Memory B cell (primary cell): ENCODE measurements at places on chromosomes 11 and 22.
A peak's percentile ranks its signal among the peaks of the same experiment; 100 is the strongest.

DNA sequence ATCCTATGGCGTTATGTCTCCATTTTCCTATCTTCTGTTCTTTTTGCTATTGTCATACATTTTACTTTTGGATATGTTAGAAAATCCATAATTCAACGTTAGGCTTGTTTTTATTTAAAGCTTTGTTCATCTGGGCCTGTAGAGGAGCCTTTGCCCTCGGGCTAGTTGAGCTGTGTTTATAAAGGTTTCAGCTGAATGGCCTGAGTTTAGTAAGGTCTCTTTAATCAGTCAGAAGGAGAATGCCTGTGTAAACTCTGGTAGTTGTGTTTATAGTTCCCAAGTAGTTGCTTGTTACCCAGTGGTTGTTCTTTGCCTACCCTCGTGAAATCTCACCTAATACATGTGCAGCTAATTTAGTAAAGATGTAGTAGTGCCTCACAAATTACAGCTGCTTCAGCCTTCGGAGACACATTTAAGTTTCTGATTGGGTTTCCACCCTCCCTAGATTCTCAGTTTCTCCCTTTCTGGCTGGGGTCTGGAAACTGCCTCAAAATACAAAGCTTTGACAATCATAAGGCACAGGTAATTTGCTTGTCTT is 33.1 kb downstream of the MTMR3 start:
- DNase-seq = no peak

- DNase-seq = no peak
Observed at GRCh38 chr11:123509737-123510578, 79.9 kb downstream of the GRAMD1B start.

DNA sequence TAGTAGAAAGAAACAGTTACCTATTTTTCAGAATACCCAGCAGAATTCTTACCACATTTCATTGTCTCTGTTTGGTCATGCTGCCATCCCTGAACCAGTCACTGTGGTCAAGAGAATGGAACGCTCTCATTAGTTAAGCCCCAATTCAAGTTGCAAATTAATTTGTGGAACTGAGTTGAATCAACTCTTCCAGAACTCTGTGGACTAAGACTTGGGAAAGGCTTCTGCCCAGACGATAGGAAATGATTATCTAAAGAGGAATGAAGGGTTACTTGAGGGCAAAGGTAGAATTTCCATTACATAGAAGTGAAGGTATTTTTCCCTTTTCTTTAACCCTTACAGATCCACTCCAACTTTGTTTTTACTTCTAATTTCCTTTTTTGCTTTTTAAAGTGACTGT is 286.4 kb downstream of the DYNC2H1 start:
- DNase-seq = no peak

DNA sequence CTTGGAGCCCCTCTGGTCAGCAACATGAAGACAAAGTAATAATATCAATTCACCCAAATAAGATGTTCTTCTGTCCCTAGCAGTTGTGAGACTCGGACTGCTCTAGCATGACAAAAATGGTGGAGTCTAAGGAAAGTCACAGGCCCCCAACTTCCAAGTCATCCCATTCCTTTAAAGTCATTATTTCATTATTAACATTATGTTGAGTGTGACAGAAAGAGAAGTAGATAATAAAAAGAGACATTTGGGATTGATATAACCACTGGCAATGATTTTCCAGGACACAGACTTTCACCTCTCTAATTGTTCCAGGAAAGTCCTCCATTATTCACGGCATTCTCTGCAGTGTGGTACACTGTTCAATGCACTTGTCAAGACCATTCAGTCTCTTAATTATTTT is 1533.0 kb upstream of the TENM4 start:
- DNase-seq = no peak

GRCh38 chr22:45880091-45880715 is 96.8 kb downstream of the WNT7B start:
- no peak for DNase-seq

DNA sequence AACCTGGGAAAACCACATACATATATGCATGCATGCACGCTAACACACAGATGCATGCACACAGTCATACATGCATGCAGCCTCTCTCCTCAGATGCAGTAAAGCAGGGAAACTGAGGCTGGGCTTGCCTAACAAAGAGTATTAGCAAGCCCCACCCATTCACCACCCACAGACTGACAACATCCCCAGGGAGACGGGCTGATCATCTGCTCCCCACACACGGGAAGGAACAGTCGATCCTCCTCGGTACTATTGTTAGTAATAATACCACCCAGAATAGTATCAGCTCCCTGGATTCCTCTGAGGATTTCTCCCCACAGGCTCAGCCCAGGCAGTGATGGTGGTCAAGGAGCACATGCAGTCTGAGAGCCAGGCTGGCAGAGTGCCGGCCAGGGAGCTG is 41.2 kb downstream of the SLC22A12 start:
- no peak for DNase-seq

GRCh38 chr11:68251765-68252164 is 20.0 kb downstream of the C11orf24 start:
- DNase-seq = no peak

DNA sequence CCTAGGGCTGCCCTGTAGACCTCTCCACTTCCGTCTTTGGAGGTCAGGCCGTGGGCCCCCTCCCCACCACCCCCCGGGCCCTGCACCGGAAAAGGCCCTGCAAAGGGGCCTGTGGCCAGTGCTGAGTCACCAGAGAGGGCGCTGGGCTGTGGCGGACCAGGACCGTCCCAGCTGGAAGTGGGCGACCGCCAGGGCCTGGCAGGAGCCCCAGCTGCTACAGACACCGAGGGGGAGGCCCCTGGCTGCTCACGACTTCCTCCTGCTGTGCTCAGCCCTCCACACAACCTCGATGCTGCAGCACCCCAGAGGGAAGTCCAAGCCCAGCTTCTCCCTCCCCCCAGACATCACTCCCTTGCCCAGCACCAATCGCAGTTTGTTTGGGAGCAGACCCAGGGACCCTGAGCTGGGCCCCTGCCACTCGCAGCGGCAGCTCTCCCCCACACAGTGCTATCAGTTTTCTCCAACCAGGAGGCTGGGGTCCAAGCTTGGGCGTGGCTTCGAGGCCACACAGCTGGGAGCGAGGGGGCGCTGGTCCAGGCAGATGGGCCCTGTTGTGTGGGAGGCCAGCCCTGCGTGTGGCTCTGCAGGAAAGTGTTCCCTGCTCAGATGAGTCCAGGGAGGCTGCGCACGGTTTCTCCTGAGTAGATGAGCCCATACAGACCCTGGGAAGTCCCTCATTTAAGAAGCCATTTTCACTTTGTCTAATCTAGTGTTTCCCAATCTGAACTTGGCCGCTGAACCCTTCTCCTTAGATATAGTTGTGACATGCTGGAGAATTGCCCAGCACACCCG is 5.6 kb upstream of the SH3BP1 start:
- peak; percentile 66 for DNase-seq

DNA sequence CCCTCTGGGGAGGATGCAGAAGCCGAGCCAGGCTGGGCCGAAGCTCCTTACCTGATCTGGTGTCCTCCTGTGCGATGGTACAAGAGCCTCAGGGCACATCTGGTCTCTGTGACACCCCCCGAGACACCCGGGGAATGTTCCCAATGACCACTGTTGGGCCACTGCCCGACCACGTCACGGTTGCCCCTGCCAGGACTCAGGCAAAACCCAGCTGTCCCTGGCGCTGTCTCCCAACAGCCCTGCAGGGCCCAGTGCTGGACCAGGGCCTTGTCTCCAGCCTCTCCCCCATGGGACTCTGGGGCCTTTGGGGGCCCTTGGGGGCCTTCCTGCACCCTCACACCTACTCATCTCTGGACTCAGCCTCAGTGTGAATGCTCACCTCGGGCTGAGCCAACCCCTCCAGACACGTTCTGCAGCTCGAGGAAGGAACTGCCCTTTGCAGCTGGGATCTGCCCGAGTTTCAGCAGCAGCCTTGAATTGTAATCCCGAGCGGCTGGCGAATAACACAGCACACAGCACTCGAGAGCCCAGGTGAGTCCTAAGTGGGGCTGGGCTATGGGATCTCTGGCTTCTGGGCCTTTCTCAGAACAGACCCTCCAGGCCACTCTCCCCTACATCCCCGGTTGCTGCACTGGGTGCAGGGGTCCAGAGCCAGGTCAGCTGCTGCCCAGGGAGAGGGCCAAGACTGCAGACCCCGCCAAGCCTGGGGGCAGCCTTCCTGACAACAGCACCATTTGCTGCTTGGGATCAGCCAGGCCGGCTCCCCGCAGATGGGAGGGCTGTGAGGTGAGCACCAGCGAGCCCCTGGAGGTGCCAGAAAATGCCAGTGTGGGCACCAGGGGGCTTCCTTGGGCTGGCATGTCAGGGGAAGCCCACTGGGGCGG is 39.8 kb downstream of the RTN4R start:
- DNase-seq = no peak

GRCh38 chr11:13343067-13343466 is 65.5 kb downstream of the BMAL1 start:
- DNase-seq = no peak
